Fibroblast of lung (primary cell): ENCODE measurements at places on chromosomes 13 and 19. TPM values are rescaled to one million over a fixed set of nuclear protein-coding genes. Genes with fewer than 3 reads are reported as not detected.

GRCh38 chr19:50556282-50557008, 11.8 kb downstream of the LRRC4B start:
- no peaks in the 10 kb centered on the region for H3K4me1 ChIP-seq
- H3K4me3 ChIP-seq = peak overlapping the region; percentile 42
- no peak overlapping the region for H3K27ac ChIP-seq
- H3K36me3 ChIP-seq = no peaks in the 10 kb centered on the region
- peak; percentile 58 for DNase-seq

- no peaks in the 10 kb centered on the region for H3K36me3 ChIP-seq
- DNase-seq = no peak
- H3K27me3 ChIP-seq = no peaks in the 10 kb centered on the region
- no peak overlapping the region for H3K4me3 ChIP-seq
These were observed 62.8 kb upstream of the DOCK9 start for GRCh38 chr13:99040536-99041131.

DNA sequence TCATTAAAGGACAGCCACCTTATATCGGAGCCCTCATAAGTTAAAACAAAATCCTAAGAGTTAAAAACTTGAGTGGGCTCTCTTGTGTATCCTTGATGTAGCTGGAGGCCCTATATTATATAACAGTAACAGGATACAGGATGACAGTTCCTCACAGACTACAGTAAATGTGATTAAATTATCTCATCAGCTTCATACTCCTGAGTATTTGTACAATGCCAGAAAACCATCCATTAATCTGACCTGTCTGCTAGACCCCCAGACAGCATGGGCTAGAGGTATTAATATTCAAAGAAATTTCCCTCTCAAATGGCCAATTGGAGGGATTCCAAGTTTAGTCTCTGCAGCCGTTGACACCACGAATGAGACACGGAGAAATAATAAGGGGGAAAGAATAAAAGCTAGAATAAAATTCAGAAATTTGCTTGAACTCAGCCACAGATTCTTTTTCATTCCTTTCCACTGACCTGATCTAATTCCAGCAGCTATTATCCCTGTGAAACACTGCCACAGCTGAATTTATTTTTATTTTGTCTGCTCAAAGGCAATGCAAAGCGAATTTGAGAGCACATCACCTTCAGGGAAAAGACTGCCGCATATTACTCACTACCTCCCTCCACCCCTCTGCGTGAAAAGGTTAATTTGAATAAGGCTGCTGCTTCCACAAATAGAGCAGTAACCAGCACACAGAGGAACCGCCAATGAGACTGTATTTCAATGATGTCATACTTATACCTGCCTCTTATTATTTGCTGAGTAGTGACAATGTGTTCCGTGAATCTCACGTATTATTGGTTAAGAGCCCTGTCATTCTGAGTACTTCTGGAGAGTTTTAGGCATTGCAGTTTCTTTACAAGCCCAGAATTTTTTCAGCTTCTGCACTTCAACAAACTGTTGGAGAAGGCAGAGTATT, 155.9 kb upstream of the KLF12 start:
- H3K27me3 ChIP-seq = no peaks in the 10 kb centered on the region
- peak overlapping the region; percentile 3 for H3K4me3 ChIP-seq
- no peaks in the 10 kb centered on the region for H3K36me3 ChIP-seq
- H3K27ac ChIP-seq = no peak overlapping the region
- DNase-seq = peak; percentile 99
- H3K4me1 ChIP-seq = peaks cover 7% of the 10 kb centered on the region

- DNase-seq = peak; percentile 86
- no peaks in the 10 kb centered on the region for H3K27me3 ChIP-seq
- peaks cover 16% of the 10 kb centered on the region for H3K4me1 ChIP-seq
- H3K4me3 ChIP-seq = no peak overlapping the region
- no peaks in the 10 kb centered on the region for H3K36me3 ChIP-seq
These were observed 198.4 kb downstream of the COL4A1 start for GRCh38 chr13:110108348-110109139.

- H3K4me3 ChIP-seq = no peak overlapping the region
- no peaks in the 10 kb centered on the region for H3K36me3 ChIP-seq
- H3K27me3 ChIP-seq = no peaks in the 10 kb centered on the region
- H3K4me1 ChIP-seq = no peaks in the 10 kb centered on the region
- no peak overlapping the region for H3K27ac ChIP-seq
These were observed 165.2 kb downstream of the SHISA2 start for GRCh38 chr13:25886438-25887214.

- H3K27me3 ChIP-seq = no peaks in the 10 kb centered on the region
- H3K4me1 ChIP-seq = no peaks in the 10 kb centered on the region
- H3K4me3 ChIP-seq = no peak overlapping the region
These were observed 964.8 kb downstream of the PCDH9 start for GRCh38 chr13:66265371-66265770.

- H3K27me3 ChIP-seq = no peaks in the 10 kb centered on the region
- H3K4me1 ChIP-seq = peaks cover 14% of the 10 kb centered on the region
- H3K4me3 ChIP-seq = peak overlapping the region; percentile 100
- H3K36me3 ChIP-seq = peaks cover 19% of the 10 kb centered on the region
These were observed 2.1 kb downstream of the CALM3 start for GRCh38 chr19:46603195-46603637.

DNA sequence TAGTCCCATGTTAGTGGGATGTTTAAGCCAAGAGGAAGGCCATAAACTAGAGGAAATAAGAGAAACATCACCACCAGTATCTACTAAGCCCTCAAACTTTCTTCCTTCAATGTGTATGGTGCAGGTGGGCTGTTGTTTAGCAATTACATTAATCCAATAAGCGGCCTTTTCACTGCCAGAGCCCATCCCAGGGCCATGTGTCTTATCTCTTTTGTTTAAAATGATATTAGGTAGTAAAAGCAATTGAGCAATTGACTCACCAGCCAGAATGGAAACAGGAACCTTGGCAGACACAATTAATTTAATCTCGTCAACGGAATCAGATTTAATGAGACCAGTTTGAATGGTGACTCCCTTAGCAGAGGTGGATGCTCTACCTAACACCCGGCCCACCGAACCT, 1503.5 kb downstream of the UQCRFS1 start:
- no peaks in the 10 kb centered on the region for H3K4me1 ChIP-seq
- no peak for DNase-seq
- H3K4me3 ChIP-seq = no peak overlapping the region
- H3K27me3 ChIP-seq = no peaks in the 10 kb centered on the region
- no peaks in the 10 kb centered on the region for H3K36me3 ChIP-seq

DNA sequence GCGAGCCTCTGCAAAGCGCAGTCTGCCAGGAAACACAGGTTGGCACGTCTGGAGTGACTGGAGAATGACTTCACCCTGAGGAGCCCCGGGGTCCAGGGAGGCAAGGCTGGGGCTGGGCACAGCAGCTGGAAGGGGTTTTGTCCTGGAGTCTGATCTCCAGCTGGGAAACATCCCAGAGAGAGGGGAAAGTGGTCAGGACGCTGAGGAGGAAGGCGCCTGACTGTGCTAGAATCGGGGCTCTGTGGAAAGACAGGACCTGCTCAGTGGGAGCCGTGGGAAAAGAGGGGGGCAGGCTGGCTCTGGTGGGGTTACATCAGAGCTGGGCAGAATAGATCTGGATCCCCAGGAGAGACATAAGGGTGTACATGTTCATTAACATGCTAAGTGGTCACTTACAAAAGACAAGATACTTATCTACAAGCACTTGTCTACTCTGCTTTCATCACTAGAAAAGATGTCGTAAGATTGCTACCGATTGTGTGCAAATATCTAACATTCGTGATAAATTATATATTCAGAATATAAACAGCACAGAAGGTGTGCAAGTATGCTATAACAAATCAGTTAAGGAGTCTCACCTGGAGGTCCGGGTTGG, 106.6 kb downstream of the COL4A1 start:
- H3K27ac ChIP-seq = no peak overlapping the region
- H3K27me3 ChIP-seq = no peaks in the 10 kb centered on the region
- H3K4me3 ChIP-seq = no peak overlapping the region
- no peaks in the 10 kb centered on the region for H3K4me1 ChIP-seq

DNA sequence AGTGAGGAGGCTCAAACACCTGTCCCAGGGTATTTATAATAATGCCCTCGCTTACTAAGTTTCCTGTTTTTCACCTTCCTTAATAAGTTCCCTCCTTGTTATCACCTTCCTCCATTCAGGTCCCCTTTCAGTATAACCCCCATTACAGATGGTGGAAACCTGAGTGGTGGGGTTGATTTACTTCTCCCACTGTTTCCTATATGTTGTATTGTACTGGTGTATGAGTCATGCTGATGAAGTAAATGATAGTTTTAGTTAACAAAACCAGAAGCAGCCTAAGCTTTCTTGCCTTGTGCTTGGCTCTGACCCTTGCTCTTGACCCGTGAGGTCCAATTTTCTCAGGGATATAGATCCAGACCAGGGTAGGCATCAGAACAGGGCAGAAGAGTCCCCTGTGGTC, 22.3 kb upstream of the TNFSF11 start:
- H3K4me1 ChIP-seq = no peaks in the 10 kb centered on the region
- H3K27me3 ChIP-seq = no peaks in the 10 kb centered on the region
- no peaks in the 10 kb centered on the region for H3K36me3 ChIP-seq
- no peak for DNase-seq

DNA sequence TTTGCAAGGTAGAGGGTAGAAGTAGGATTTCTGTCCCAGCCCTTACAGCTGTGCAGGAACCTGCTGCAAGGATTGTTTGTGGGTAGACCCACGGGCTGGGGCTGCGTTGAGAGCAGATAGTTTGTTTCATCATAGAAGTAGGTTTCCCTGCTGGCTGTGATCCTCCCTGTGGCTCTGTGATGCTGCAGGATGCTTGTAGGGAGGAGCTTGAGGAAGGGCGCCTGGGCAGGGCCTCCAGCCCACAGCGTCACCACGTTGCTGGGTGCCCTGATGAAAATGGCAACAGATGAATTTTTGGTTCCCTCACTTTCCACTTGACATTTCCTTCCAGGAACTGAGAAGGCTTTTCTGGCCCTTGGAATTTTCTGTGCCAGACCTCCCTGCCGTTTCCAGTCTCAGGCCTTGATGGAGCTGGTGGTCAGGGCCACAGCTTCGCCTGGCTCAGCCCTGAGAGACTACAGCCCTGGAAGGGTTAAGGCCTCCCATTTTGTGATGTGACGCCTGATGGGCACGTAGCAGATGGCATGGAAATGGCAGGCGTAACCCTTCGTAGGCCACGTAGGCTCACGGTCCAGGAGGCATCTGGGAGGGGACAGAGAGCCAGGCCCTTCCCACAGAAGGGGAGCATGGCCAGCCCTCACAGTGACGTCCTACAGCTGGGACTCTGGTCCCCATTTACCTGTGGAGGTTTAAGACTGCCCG, 42.2 kb downstream of the GATAD2A start:
- DNase-seq = no peak
- H3K27ac ChIP-seq = peak overlapping the region; percentile 22
- H3K36me3 ChIP-seq = no peaks in the 10 kb centered on the region
- no peaks in the 10 kb centered on the region for H3K27me3 ChIP-seq

GRCh38 chr19:49133621-49134454, 14.5 kb downstream of the PPFIA3 start:
- no peaks in the 10 kb centered on the region for H3K36me3 ChIP-seq
- DNase-seq = peak; percentile 63
- H3K27ac ChIP-seq = no peak overlapping the region
- H3K4me3 ChIP-seq = peak overlapping the region; percentile 25
- peaks cover 5% of the 10 kb centered on the region for H3K4me1 ChIP-seq

GRCh38 chr13:48233889-48234488, 983 bp downstream of the ITM2B start:
- peaks cover 3% of the 10 kb centered on the region for H3K4me1 ChIP-seq
- H3K4me3 ChIP-seq = peak overlapping the region; percentile 73
- peak; percentile 75 for DNase-seq
- H3K36me3 ChIP-seq = no peaks in the 10 kb centered on the region

DNA sequence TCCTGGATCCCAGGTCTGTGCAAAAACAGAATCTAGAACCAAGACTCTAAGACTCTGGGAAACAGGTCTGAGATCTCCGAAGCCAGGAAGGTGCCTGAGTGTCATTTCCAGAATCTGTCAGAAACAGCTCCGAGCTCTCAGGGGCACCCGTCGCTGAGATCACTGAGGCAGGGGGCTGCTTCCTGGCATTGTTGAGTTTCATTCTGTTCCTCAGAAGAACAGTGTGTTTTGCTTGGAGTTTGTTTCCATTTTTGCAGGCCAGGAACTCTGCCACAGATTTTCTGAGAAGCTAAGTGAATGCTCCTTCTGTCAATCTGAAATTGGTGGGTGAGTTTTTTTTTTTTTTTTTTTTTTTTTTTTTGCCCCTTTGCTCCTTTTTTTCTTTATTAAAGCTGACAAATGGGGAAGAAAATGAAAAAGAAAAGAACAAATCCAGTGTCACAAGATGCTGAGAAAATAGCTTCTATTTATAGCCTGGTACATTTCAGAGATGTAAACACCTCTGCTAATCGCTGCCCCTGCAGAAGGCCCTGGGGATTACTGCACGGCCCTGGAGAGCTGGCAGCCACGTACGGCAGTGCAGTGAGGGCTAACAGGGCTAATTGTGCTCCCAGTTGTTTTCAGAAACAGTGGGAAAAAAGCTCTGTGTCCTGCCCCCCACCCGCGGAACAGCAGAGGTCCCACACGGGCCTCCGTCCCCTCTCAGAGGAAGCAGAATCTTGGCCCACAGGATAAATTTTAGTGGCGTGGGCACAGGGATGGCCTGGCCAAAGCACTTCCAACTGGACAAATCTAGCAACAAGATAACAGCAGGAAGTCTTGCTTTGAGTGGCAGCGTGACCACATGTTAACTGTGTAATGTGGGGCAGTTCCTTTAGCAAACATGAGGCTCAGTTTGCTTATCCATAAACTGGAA, 237.6 kb upstream of the IRS2 start:
- no peaks in the 10 kb centered on the region for H3K36me3 ChIP-seq
- H3K27me3 ChIP-seq = no peaks in the 10 kb centered on the region
- H3K27ac ChIP-seq = no peak overlapping the region
- H3K4me1 ChIP-seq = no peaks in the 10 kb centered on the region
- H3K4me3 ChIP-seq = no peak overlapping the region

Gene CD79A
- under 0.01 and 0.17 TPM in 2 replicates for total RNA-seq

Gene KCNN1
- total RNA-seq = under 0.01 TPM in 2 replicates

Gene LMO7
- total RNA-seq = 75.5 and 226 TPM in 2 replicates

Gene MISP
- under 0.01 TPM in 1 of 2 replicates, not detected in the other for total RNA-seq

Gene FOSB
- total RNA-seq = 9.5 and 24.9 TPM in 2 replicates

Gene OR10H1
- not detected in 2 replicates for total RNA-seq

Gene TMC4
- 0.26 and 0.33 TPM in 2 replicates for total RNA-seq

Gene KCNJ14
- total RNA-seq = 0.26 and 0.50 TPM in 2 replicates

Gene CACNG7
- 0.17 and 0.26 TPM in 2 replicates for total RNA-seq

Gene PDX1
- not detected in 2 replicates for total RNA-seq

Gene C13orf42
- not detected in 2 replicates for total RNA-seq

Gene IFT88
- 17.5 and 18.2 TPM in 2 replicates for total RNA-seq

Gene SF3A2
- 23.1 and 31.5 TPM in 2 replicates for total RNA-seq

Gene BORA
- 2.3 and 4.8 TPM in 2 replicates for total RNA-seq

Gene PINLYP
- 7.2 and 14.7 TPM in 2 replicates for total RNA-seq

Gene FXYD7
- not detected in 2 replicates for total RNA-seq

Gene APLP1
- 0.99 and 2.6 TPM in 2 replicates for total RNA-seq

Gene ZNF69
- total RNA-seq = 2.8 and 7.1 TPM in 2 replicates
